Immature natural killer cell (primary cell): ENCODE measurements at places on chromosomes 11 and 22. TPM values are rescaled to one million over a fixed set of nuclear protein-coding genes. Genes with fewer than 3 reads are reported as not detected.

SCGB1C1 gene
- polyA plus RNA-seq, result not detected

CD3G gene
- polyA plus RNA-seq, result 10.8 TPM

RIC8A gene
- 132 TPM for polyA plus RNA-seq

PMM1 gene
- 24.4 TPM for polyA plus RNA-seq

OR51B2 gene
- polyA plus RNA-seq, result not detected

KRTAP5-11 gene
- not detected for polyA plus RNA-seq

MYO18B gene
- not detected for polyA plus RNA-seq

SCGB1A1 gene
- not detected for polyA plus RNA-seq
